ENCODE measurements at places on chromosomes 1 and 21.

DNA sequence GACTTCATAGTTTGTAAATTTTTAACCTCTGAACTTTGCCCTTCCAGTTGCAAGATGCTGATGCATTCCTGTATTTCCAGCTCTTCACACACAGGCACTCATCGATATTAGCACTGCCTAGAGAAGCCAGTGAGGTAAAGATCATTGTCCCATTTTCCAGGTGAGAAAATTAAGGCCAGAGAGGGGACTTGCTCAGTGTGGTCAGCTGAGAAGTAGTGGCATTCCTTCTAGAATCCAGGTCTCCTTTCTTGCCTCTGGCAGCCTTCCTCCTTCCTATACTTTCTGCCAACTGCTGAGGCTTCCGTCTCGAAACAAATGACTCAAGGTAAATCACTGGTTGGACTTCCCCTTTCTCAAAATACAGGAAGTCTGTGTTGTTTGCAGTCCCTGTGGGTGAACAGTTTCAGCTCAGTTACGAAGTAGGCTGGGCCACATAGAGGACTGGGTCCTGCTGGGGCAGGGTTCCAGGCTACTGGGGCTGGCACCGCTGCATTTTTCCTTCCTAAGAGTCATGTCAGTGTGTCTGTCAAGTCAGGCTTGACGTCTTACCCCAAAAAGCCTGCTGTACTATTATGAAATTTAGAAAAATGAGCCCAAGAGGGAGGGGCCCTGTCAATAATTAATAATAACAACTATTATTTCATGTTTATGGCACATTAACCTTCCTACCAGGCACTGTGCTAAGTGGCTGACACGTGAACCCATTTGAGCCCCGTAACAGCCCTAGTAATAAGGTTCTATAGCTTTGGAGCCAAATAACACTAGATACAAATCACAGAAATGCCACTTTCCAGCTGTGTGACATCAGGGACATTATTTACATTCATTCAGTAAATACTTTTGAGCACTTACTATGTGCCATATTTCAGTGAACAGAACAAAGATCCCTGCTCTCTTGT, 16.6 kb upstream of the RNF19B start:
- no peak for DNase-seq

DNA sequence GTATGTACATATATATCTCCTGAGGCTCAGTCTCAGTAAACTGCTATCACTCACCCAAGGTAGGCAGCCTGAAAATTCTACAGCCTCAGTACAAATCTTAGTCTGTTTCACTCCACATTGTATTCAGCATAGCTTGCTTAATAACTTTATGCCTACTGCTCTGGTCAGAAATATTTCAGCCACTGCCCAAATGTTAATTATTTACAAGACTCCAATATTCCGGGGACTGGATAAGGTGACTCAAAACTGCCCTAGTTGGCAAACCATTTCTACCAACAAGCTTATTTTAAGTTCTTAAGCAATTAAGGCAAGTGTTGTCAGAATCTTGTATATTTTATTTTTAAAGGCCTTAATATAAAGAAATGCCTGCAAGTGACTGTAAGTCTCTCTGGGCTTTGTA, 114.8 kb downstream of the LRRIQ3 start:
- DNase-seq, result no peak

- no peak for DNase-seq
Observed at GRCh38 chr1:64453688-64454087, 16.2 kb upstream of the CACHD1 start.

DNA sequence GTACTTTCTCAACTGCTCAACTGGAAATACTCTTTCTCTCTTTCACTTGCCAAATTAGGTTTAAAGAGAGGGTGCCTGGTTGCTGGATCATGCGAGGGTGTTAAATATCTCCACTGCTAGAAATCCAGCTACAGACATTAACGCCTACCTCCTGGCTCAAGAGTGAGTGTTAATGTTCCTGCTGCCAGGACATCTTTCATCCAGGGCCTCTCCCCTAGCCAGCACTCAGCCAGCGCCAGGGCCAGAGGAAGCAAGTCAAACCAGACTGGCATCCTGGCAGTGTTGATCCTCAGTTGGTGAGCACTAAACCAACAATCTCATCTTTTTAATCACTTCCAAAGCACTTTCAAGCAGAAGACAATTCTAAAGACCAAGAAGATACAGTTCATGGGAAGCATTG, 92.9 kb upstream of the BARHL2 start:
- DNase-seq, result no peak

DNA sequence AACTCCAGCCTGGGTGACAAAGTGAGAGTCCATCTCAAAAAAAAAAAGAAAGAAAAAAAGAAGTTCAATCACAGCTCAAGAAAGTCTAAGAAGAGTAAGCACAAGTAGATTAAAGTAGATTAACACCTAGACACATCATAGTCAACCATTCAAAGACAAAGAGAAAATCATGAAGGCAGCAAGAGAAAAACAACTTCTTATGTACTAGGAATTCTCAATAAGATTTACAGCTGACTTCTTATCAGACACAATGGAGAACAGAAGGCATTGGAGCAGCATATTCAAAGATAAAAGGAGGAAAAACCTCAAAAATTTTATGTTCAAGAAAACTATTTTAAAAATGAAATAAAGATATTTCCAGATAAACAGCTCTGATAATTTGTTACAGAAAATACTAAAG, 147.3 kb downstream of the LBR start:
- DNase-seq, result no peak

GRCh38 chr1:201346337-201346939, 31.0 kb downstream of the TNNT2 start:
- no peak for DNase-seq

DNA sequence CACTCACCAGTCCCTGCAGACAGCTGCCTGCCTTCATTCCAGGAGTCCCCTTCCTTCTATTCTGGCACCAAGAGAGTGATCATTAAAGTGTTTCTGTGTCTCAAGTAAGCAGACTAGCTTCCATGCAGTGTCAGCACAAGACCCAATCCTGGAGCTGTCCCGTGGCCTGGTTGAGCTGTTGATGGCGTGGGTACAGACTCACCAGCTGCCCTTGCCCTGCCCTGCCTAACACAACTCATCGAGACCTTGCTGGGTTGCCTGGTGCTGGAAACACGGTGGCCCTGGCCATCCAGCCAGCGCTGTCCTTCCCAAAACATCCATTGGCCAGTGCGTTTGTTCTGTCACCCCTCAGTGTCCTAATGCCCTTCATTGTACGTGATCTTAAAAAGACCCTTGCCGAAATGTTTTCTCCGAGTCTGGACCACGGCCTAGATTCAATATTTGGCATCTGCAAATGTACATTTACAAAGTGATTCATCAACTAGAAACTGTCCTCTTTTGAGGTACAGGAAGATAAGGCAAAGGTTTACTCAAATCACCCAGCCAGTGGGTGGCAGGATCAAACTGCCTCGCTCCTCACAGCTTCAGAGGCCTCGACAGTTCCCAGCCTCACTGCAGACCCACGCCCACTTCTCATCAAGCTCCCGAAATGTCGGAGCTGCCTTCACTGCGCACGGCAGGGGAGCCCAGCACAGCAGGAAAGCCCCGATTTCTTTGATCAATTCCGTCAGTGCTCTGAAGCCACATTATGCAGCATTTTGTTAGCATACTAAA, 494.2 kb downstream of the KIF26B start:
- no peak for DNase-seq

- no peak for DNase-seq
Observed at GRCh38 chr1:192485692-192486436, 89.7 kb upstream of the RGS1 start.

DNA sequence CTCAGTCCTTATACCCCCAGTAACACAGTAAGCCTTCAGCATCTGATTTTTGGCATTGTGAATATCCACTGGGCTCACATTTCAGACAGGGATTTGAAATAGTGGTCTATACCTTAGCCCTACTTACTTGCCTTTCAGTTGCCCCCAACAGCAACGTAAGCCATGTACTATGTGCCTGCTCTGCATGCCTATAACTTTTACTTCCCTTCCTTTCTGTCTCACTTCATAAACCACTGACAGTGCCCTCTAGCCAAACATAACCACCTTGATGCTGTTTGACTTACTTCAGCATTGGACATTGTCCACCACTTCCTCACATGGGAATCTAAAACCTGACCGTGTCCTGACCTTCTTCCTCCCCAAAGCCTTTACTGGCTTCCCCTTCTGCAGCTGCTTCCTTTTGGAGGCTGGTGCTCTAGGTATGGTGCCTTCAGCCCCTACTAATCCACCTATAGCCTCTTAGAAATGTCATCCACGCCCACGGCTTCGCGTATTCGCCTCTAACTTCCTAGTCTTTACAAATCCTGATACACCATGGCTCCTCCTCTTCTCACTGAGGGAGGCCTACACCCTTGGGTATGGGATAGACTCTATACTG, 3.6 kb upstream of the ZNF672 start:
- no peak for DNase-seq

- no peak for DNase-seq
Observed at GRCh38 chr1:45840704-45841103, 37.3 kb downstream of the MAST2 start.

DNA sequence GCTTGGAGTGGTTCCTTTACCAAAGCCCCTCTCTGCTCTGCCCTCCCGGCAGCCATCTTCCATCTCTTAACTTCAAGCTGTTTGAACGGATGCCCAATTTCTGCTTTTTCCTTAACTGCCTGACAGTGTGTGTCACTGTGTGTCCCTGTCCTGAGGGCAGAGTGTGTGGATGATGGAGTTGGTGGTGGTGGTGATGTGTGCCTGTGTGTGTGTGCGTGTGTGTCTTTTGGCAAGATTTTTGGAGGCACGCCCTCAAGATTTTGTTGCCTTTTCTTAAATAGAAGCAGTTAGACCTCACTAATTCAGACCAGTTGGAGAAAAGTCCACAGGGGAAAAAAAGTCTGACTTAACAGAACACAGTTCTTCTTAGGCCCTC, 30.3 kb downstream of the SERTAD4 start:
- DNase-seq, result no peak

DNA sequence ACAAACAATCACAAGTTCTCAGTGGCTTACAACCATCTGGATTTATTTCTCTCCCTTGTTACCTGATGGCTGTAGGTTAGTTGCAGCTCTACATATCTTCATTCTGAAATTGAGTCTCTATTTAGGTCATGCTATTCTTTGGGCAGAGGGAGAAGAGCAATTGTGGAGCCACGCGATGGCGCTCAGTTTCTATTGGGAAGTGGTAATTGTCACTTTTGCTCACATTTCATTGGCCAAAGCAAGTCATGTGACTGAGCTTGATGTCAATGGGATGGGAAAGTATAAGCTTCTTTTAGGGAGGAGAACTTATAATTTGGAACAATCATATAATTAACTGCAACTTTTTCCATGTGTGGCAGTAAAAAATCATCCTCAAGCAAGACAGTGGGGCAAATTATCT, 166.5 kb downstream of the LMO4 start:
- no peak for DNase-seq

All from esophagus squamous epithelium (tissue), 5 donors.